ENCODE measurements at places on chromosomes 16 and 17.

- DNase-seq, result no peak
Measured at GRCh38 chr16:48478393-48478792, 93.2 kb upstream of the SIAH1 start.

- DNase-seq, result no peak
Measured at GRCh38 chr17:1625053-1625452, 3.6 kb downstream of the SLC43A2 start.

DNA sequence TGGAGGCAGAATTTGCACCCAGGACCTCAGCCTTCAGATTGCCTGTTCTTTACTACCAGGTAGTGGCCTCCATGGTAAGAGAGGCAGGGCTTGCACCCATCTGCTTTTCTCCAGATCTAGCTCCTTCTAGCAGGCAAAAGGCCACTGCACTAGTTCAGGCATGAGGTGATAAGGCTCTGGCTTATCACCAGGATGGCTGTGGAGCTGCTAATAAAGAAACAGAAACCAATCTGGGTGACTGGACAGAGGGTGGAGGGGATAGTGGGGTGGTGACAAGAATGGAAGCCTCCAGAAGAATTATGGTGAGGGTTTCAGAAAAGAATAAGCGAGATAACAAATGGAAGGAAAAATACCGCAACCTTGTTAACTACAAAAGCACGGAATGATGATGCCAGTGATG lies 15.5 kb upstream of the SUPT4H1 start:
- no peak for DNase-seq

- no peak for DNase-seq
Measured at GRCh38 chr17:58741121-58741625, 14.5 kb upstream of the PPM1E start.

DNA sequence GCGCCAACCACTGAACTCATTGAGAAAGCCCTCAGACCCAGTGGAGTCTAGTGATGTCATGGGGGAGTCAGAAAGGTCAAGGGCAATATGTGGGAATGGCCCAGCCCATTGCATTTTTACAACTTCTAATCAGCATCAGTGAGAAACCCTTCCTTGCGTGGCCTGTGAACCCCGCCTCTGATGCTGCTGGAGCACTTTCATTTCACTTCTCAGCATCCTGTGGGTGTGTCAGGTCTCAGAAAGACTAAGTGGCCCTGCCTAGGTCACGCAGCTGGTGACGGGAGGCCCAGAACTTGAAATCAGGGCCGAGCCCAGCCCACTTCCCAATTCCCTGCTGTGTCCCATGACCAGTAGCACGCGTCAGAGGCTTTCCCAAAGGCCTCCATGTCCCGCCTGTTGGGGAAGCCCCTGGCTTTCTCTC lies 6.1 kb downstream of the DNAI2 start:
- no peak for DNase-seq

DNA sequence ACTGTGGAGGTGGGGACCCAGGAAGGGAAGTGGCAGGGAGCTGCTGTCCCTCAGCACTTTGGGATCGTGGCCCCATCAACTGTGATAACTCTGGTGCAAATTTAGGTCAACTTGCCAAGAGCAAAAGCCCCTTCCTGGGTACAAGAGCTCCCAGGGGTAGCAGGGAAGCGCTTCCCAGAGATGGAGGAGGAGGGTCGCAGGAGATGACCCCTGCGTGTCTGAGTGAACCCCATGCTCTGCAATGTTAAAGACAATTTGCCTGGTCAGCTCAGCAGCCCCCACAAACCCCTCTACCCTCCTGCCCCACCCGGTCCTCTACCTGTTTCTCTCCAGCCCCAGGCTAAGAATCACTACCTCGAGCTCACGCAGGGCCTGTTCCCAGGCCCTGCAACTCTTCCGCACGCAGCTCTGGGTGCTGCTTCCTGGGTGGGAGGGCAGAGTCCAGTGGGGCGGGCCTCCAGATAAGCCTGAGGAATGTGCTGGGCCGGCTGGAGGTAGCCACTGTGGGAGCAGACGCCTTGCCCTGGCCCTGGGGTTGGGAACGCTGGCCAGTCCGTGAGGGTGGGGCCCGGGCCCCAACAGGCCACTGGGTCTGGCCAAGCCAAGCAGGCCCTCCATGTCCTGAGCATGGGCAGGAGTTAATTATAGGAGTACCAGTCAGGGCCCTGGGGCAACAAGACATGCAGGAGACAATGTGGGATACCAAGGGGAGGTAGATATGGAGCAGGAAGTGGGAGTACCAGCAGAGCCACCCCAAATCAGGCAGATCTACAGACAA lies 6.1 kb downstream of the DOK4 start:
- no peak for DNase-seq

- DNase-seq, result no peak
Measured at GRCh38 chr16:22973522-22973921, 159.6 kb downstream of the HS3ST2 start.

GRCh38 chr17:55624772-55625433 lies 97.8 kb downstream of the TMEM100 start:
- DNase-seq, result no peak

DNA sequence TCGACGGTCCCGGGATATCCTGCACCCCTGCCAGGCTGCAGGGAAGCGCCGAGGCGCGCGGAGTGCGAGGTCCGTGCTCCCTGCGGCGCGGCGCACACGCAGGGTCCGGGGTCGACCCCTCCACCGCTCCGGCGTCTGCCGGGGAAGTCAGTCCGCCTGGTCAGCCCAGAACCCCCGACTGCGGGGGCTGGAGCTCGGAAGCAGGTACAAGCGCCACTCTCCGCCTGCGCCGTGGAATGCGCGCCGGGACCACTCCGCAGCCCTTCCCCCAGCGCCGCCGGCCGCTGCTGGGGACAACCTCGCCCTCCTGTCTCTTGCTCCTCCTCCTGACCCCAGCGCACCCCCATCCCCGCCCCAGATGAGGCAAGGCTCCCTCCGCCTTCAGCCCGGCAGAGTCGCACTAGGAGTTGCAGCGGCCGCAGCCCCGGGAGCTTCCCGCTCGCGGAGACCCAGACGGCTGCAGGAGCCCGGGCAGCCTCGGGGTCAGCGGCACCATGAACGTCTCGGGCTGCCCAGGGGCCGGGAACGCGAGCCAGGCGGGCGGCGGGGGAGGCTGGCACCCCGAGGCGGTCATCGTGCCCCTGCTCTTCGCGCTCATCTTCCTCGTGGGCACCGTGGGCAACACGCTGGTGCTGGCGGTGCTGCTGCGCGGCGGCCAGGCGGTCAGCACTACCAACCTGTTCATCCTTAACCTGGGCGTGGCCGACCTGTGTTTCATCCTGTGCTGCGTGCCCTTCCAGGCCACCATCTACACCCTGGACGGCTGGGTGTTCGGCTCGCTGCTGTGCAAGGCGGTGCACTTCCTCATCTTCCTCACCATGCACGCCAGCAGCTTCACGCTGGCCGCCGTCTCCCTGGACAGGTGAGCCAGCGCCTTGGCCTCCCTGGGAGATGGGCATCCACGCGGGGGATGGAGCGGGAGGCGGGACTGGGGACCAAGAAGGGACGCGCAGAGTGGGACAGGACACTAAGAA lies at the start of gene GALR2:
Gene GALR2 (plus strand): TSS at position 392 of the 974 bp plus-strand sequence. CDS start 103 bp downstream, at position 495.
- DNase-seq, result no peak

GRCh38 chr16:10300905-10301304 lies 85.0 kb upstream of the ATF7IP2 start:
- no peak for DNase-seq

- DNase-seq, result no peak
Measured at GRCh38 chr16:19344980-19345379, 59.4 kb downstream of the CLEC19A start.

GRCh38 chr16:4266372-4266771 lies 6.5 kb downstream of the TFAP4 start:
- no peak for DNase-seq

DNA sequence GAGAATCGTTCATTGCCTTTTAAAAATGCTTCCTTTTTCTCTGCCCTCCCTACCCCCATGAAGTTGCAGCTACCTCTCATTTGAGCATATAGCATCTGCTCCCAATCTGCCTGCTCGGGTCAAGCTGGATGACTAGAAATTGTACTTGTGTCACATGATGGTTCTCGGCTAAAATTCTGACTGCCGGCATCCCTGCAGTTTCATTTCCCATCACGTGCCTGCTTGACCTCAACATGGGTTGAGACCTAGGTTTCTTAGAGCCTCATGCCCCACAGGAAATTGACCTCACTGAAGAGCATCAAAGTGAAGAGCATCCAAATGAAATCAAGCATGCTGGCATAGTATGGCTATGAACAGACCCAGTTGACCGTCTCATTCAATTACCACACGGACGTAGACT lies 581.6 kb upstream of the PSMD7 start:
- DNase-seq, result no peak

DNA sequence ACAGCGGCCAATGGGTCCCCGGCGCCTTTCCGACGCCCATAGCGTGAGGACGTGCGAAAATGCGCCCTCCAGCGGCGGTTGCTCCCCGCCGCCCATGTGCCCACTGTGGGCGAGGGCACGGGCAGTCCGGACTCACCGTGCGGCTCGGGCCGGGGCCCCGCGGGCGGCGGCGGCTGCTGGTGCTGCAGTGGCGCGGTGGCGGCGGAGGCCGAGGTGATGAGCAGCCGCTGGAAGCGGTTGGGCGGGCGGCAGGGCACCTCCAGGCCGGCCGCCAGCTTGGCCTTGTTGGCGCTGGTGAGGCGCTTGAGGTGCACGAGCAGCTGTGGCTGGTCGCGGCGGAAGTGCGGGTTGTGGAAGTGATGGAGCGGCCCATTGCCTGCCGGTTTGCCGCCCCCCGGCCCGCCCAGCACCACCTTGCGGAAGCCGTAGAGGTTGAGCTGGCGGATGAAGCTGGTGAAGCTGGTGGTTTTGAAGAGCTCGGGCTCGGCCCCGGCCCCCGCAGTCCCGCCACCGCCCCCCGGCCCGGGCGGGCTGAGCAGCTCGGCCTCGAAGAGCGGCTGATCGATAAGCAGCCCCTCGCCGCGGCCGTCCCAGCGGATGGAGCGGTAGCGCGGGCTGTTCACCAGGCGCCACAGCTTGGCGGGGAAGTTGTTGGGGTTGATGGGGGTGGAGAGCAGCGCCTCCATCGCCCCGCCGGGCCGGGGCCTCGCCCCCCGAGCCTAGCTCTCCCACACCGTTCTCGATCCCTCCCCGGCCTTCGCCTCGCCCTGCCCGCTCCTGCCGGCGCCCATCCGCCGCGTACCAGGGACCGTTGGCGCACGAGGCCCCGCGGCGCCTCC lies at the start of gene HSF5:
Gene HSF5 (minus strand): TSS at position 820 of the 839 bp plus-strand sequence. CDS start 134 bp downstream, at position 686.
- DNase-seq, result peak; percentile 50

- peak; percentile 5 for DNase-seq
Measured at GRCh38 chr16:12323007-12323758, 346.6 kb downstream of the SNX29 start.

- no peak for DNase-seq
Measured at GRCh38 chr16:86120201-86121192, 221.5 kb downstream of the IRF8 start.

- DNase-seq, result no peak
Measured at GRCh38 chr17:13593757-13594156, 8.0 kb downstream of the HS3ST3A1 start.

DNA sequence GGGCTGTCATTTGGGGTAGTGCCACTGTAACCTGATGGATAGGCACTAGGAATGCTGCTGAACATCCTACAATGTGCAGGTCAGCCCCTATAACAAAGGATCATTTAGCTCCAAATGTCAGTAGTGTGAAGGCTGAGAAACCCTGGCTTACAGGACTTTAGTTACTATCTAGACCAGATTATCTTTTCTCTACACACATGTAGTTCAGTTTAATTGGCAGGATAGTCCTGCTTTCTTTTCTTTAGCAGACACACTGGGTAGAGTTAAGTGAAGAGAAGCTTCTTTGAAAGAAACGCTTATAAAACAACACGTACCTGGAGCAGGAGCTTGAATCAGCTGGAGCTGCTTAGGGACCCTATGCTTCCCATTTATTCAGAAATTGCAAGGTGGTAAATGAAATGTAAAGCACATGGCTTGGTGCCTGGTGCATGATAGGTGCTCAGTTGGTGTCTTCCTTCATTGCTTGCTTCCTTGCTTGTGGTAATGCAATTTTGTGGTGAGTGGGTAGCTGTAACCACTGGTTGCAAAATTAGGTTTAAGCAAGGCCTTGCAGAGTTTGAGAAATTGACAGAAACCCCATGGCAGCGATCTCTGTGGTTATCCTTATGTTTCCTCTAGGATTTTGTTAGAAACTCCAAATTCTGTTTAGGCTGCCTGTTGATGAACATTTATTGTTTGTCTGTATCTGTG lies 9.4 kb downstream of the METTL9 start:
- no peak for DNase-seq

- no peak for DNase-seq
Measured at GRCh38 chr17:7792611-7793010, 41.4 kb upstream of the KDM6B start.

GRCh38 chr16:3094289-3095027 lies 4.6 kb downstream of the ZSCAN10 start:
- DNase-seq, result no peak

- no peak for DNase-seq
Measured at GRCh38 chr17:15513058-15513791, 45.8 kb upstream of the CDRT4 start.

- no peak for DNase-seq
Measured at GRCh38 chr16:27531186-27531585, 18.5 kb downstream of the GTF3C1 start.

Measured in activated naive CD8-positive, alpha-beta T cell treated with anti-CD3 and anti-CD28 coated beads, Interleukin-2, amount 50 U/mL, for 16 hours (primary cell).